Activated CD8-positive, alpha-beta memory T cell treated with anti-CD3 and anti-CD28 coated beads, Interleukin-2, amount 50 U/mL, for 48 hours (primary cell): ENCODE measurements at places on chromosomes 11 and 22.

- DNase-seq, result peak; percentile 79
These were observed 15.4 kb downstream of the ARFGAP2 start for GRCh38 chr11:47161134-47161854.

- peak; percentile 89 for DNase-seq
These were observed at the start of gene PNPLA3 for GRCh38 chr22:43923631-43924464. TSS of gene PNPLA3 (plus strand) at chr22:43923805. CDS start at chr22:43923912, 107 bp downstream.

DNA sequence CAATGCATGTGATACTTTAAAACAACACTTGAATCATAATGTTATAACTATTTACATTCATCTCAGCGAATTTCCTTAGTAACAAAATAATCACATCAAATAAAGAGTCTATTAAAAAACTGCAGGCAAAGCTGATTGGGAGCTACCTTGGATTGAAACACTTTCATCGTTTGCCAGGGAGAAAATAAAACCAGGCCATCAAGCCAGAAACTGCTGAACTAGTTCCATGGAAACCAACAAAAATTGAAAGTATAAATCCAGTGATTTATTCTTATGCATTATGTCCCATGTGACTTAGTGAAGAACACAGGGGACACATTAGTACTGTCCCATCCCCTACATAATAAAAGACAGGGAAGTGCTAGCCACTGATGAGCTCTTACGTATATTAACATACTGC, 21.7 kb downstream of the SLC35F2 start:
- DNase-seq, result no peak

- no peak for DNase-seq
These were observed 18.5 kb downstream of the CLDN5 start for GRCh38 chr22:19505735-19506126.

DNA sequence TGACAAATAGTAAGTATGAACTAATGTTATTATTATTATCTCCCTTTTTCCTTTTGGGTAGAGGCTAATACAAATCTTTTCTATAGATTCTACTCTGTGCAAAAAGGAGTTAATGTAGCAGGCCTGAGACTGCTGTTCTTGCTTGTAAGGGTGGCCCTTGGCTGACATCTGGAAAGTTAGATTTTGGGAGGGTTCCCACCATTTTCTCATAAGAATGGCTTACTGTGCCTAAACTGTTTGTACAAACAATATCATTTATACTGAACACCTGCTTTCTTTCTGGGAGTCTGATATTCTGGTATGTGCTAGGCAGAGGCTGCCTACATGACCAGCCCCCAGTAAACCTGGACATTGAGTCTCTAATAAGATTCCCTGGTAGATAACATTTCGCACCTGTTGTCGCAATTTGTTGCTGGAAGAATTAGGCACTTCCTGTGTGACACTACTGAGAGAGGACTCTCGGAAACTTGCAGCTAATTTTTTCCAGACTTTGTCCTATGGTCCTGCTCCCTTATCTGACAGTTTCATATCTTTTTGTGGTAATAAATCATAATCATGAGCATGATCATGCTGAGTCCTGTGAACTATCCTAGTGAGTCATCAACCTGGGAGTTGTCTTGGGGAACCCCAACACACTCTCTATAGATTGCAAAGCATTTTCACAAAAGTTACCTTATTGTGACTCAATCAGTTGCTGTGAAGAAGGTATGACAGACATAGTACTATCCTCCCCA, 257.7 kb upstream of the CCDC90B start:
- no peak for DNase-seq

- peak; percentile 54 for DNase-seq
These were observed 6.4 kb downstream of the RAC2 start for GRCh38 chr22:37237371-37238268.

GRCh38 chr11:75028321-75028720, 39.6 kb downstream of the NEU3 start:
- no peak for DNase-seq

GRCh38 chr22:24147666-24148065, 33.6 kb upstream of the SUSD2 start:
- no peak for DNase-seq

- DNase-seq, result no peak
These were observed 126.0 kb downstream of the SYN3 start for GRCh38 chr22:32932176-32932575.

- no peak for DNase-seq
These were observed 6.1 kb downstream of the OTOG start for GRCh38 chr11:17553249-17553546.

DNA sequence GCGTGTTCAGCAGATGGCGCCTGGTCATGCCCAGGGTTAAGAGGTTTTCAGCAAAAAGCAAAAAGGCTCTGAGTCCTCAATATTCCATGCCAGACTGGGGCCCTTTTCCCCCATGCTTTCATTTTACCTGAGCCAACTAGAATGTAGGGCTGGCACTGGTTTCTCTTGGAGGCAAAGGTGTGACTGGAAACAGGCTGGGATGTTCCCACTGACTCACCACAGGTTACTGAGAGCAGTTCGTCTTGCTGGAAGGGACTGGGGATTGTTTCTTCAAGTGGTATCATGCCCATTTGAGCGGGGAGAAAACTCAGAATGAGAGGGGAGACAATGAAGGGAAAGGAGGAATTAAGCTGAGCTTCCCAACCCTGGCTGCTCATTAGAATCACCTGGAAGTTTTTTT, 243.9 kb downstream of the TENM4 start:
- DNase-seq, result no peak

GRCh38 chr22:18110954-18111758, 547 bp downstream of the TUBA8 start:
- no peak for DNase-seq

- DNase-seq, result no peak
These were observed 39.5 kb downstream of the MTMR2 start for GRCh38 chr11:95884376-95884775.

GRCh38 chr11:121268581-121268980, 24.0 kb upstream of the SC5D start:
- no peak for DNase-seq

GRCh38 chr22:46147061-46147460, 3.3 kb upstream of the PPARA start:
- DNase-seq, result no peak

- DNase-seq, result no peak
These were observed 51.0 kb upstream of the BARX2 start for GRCh38 chr11:129324533-129325175.

DNA sequence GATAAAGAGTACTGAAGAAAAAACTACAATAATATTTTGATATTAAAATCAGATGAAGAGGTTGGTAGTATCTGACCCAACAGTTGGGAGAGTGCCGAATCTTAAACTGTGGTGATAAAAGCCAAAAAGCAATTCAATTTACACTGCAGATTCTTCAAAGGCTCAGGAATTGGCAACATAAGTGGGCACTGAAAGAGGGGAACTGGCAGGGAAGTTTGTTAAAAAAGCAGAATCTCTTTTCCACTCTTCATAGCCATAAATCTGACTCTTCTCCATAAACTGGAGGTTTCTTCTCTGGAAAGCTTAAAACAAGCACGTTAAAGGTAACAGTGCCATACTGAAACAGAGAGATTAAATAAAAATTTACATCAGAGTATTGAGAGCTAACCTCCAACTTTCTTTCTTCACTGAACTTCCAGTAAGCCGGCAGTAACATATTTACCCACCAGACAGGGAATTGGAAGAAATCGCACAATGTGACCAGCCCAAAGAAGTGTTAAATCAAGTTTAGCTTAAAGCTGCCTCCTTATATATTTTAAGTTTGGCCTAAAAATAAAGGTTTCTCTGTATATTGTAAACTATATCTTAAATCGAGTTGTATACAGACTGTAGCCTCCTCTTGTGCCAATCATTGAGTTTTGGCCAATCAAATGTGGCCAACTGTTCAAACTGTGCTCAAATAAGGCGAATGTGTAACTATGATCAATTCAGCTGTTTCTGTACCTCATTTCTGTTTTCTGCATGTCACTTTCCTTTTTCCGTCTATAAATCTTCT, 358.3 kb downstream of the NXPE2 start:
- DNase-seq, result no peak

DNA sequence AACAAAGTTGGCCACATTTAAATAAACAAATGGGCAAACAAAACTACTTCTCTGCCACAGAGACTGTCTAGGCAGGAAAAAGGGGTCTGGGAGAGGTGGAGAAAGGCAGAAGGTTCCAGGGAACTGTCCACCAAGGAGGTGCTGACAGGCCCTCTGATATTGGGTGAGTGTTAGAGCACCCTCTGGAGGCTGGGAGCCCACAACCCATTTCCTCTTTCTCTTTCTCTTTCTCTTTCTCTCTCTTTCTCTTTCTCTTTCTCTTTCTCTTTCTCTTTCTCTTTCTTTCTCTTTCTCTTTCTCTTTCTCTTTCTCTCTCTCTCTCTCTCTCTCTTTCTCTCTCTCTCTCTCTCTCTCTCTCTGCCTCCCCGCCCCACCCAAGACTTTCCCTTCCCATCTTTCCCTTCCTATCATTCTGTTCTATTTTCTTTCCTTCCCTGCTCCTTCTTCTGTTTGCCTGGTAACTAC, 912.8 kb downstream of the DLG2 start:
- peak; percentile 49 for DNase-seq

GRCh38 chr22:40314041-40314440, 32.3 kb upstream of the ADSL start:
- no peak for DNase-seq

DNA sequence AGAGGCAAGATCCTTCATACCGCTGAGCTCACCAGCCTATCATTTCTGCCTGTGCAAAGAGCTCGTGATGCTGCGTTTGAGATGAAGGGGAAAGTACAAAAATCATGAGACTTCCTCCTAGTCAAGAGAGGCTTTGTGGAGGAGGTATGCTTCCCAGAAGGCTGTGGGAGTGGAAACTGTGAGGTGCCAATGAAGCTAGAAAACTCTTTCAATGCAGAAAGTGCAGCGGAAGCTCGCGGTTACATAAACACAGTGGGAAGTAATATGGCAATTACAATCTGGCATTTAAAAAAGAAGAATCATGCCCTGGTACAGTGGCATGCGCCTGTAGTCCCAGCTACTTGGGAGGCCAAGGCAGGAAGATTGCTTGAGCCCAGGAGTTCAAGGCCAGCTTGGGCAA, 134.8 kb downstream of the EHF start:
- no peak for DNase-seq

DNA sequence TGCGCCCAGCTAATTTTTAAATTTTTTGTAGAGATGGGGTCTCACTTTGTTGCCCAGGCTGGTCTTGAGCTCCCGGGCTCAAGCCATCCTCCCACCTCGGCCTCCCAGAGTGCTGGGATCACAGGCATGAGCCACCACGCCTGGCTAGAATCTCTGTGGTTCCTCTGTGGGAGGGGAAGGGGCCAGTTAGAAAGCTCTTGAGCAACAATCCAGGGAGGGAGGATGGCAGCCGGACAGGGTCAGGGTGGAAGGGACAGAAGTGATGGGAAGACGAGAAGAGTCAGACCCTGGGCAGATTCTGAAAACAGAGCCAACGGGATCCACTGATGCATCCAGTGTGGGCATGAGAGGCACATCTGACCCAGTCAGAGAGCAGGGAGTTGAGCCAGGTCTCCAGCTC, 38.9 kb upstream of the MN1 start:
- DNase-seq, result peak; percentile 41

DNA sequence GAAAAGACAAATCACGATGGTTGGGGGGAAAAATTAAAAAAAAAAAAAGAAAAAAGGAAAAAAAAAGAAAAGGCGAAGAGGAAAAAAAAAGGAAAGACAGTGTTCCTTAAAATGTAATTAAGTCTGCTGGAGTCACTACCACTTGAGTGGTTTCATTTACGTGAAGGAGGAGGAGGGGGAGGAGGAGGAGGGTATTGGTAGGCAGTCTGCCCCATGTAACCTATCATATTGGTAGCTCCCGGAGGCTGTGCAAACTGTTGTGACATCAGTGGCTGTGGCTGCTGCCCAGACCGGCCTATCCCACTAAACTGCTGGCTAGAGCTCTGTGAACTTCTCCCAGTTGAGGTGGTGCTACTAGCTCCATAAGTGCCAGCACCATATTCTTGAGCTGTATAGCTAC, 17.9 kb downstream of the KDELR3 start:
- DNase-seq, result no peak

DNA sequence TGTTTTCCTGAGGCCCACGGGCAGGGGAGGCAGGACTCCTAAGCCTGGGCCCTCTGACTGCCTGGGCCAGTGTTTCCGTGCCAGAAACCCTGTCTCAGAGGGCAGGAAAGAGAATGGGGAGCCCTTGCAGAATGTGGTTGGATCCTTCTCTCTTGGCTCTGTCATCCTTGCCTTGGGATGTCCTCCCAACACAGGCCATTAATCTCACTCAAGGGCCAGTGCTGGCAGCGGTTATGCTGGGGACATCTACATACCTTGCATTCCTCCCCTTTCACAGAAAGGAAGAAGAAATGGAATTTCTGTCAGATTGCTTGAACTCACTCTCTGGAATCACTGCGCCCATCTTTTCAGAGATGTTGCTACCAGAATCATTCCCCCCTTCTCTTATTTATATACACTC, 296.9 kb downstream of the KIRREL3 start:
- no peak for DNase-seq

GRCh38 chr11:47460571-47461235, 11.8 kb upstream of the RAPSN start:
- no peak for DNase-seq

- no peak for DNase-seq
These were observed 3.8 kb upstream of the CCDC188 start for GRCh38 chr22:20154602-20155187.

DNA sequence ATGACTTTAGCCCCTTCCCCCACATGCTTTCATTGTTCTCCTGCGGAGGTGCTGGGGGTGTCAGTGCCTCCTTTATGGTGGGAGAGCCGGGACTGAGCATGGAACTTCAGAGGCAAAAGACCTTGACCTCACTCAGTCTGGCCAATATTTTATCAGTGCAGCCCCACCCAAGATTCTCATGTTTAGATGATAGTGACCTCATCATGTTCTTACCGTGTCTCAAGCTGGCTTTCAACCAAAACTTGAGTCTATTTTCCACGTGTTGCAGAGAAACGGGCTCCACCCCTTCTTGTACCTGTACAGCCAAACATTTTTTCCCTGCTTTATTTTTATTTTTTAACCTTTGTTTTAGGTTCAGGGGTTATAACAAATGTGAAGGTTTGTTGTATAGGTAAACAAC, 47.7 kb upstream of the NECTIN1 start:
- no peak for DNase-seq

GRCh38 chr11:64025205-64025604, 10.5 kb upstream of the FLRT1 start:
- DNase-seq, result no peak

DNA sequence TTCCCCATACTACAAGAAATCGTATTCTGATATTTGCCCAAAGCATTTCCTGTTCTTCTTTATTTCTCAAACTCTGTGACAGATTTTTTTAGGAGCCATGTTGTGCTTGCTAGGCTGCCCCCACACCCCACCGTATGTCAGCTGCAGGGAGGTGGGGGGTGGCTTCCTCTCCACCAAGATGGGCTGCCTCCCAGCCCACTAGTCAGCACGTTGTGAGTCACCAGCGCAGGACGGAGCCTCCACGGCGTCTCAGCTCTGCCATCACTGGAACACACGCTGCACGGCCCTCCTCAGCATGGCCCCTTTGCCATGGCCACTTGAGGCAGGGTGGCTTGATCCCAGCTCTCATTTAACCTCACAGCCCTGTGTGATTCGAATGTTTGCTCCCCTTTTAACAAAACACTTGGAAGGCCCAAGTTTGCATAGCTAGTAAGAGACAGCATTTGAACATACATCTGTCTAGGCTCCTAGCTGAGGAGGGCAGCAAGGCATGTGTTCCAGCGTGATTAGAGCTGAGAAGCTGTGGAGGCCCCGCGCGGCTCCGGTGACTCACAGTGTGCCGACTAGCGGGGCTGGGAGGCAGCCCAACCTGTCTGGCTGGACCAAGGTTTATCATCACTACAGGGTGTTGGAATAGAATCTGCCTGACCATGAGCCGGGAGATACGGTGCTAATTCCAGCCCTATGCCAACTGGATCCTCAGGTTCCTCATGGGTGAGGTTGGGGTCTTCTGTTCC, 180.7 kb upstream of the NCAM1 start:
- DNase-seq, result no peak
